ENCODE measurements at places on chromosomes 7 and 10.

DNA sequence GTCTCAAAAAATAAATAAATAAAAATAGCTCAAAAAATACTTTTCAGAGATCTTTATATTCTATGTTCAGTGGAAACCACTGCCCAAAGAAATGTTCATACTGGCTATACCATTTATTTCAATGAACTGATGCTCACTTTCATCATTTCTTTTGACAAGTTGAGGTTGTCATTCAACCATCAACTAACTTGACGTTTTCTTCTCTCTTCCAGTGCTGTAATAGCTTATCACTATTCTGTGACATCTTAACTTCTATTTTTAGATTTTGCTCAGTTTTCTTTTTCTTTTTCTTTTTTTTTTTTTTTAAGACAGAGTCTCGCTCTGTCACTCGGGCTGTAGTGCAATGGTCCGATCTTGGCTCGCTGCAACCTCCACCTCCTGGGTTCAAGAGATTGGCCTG lies 8.7 kb upstream of the CTAGE4 start:
- no peak for DNase-seq

DNA sequence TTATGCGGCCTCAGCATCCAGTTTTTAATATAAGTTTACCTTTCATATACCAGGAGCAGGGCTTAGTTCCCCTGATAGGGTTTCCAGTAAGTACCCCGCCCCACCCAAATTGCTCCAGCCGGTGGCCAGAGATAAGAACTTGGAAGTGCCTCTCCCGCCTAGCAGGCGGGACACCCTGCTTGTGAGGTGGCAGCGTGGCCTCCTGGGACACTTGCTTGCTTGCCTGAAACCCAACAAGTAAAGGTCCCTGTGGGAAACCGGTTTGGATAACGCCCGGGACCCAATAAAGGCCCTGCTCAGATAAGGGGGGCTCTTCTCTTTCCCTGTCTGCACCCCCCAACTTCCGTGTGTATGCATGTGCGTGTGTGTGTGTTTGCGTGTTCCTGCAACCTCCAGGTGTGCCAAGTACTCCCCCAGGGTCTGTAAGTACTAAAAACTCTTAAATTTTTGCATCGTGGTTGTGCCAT lies 154.3 kb downstream of the ARHGAP21 start:
- DNase-seq: no peak

DNA sequence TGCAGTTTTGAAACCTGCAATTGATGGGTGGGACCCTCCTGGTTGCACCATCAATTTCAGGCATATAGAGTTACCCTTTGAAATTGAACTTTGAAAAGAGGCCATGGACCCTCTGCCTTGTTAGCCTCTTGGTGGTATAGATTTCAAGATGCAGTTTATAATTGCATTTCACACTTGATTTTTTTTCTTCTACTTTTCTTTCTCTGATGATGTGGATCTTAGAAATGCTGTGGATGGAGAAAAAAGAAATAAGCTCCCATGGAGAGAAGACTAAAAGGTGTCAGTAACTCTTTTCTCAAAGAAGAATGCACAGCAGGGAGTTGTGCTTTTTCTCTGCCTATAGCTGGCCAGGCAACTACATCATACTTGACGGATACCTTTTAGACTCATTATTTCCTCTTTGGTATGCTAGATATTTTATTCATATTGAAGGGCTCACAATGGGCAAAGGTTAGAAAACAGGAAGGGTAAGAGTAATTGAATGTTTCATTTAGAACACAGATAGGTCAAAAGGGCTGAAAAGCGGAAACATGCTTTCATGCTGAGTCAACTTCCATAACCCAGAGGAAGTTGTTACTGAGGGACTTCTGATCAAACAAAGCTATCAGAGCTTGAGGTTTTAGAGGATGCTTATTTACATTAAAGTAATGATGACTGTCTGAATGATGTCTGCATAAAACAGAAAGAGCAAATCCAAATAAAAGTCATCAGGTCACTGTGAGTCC lies 773.2 kb upstream of the LRRN3 start:
- DNase-seq: no peak

GRCh38 chr7:73831834-73832651 lies 1.2 kb downstream of the CLDN4 start:
- peak; percentile 69 for DNase-seq

- no peak for DNase-seq
Measured at GRCh38 chr10:131899695-131900349, 986 bp upstream of the PPP2R2D start.

DNA sequence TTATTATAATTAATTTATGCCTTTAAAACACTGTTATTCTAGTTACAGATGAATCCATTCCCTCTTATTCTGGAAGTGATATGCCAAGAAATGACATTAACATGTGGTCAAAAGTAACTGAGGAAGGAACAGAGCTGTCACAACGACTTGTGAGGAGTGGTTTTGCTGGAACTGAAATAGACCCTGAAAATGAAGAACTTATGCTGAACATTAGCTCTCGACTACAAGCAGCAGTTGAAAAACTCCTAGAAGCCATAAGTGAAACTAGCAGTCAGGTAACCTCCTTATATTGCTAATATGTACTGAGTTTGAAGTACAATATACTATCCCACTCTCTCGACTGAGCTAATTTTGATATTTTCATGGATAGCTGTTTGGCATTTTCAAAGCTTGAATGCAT lies 81.6 kb downstream of the CYP51A1 start:
- no peak for DNase-seq
